ENCODE measurements at places on chromosomes 11 and 22.

- no peak for DNase-seq
Observed at GRCh38 chr11:117715801-117716200, 81.2 kb downstream of the DSCAML1 start.

- no peak for DNase-seq
Observed at GRCh38 chr22:23387827-23388516, 192.1 kb downstream of the IGLL1 start.

GRCh38 chr11:69313992-69314391 is 20.0 kb downstream of the MYEOV start:
- no peak for DNase-seq

DNA sequence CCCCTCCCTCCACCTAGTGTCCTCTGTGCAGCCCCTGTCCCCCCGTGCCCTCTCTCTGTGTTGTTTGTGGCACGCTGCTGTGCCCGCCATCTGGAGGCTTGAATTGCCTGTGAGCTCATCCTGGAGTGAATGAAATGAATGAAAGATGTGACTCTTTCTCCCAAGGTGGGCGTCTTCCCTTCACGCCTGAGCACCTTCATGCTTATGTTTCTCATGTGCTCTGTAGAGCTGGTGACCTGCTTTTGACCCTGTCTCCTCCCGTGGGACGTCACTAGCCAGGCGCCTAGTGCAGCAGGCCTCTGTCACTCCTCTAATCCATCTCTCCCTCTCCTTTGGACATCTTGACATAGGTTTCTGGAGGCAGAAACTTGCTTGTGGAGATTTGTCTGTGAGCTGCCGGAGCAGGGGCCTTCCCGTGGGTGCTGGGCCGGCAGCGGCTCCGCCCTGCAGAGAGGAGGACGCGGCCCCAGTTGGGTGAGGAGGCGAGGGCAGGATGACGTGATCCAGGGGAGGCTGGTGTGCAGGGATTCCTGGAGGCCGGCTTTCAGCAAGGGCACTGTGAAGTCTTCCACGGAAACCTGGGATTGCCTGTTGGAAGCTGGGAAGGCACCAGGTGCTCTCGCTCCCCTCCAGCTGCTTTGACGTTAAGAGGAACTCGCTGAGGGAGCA is 40.6 kb downstream of the MUC6 start:
- no peak for DNase-seq

GRCh38 chr11:26782220-26782965 is 60.5 kb upstream of the SLC5A12 start:
- DNase-seq = no peak

- no peak for DNase-seq
Observed at GRCh38 chr11:131217313-131218310, 152.8 kb upstream of the NTM start.

DNA sequence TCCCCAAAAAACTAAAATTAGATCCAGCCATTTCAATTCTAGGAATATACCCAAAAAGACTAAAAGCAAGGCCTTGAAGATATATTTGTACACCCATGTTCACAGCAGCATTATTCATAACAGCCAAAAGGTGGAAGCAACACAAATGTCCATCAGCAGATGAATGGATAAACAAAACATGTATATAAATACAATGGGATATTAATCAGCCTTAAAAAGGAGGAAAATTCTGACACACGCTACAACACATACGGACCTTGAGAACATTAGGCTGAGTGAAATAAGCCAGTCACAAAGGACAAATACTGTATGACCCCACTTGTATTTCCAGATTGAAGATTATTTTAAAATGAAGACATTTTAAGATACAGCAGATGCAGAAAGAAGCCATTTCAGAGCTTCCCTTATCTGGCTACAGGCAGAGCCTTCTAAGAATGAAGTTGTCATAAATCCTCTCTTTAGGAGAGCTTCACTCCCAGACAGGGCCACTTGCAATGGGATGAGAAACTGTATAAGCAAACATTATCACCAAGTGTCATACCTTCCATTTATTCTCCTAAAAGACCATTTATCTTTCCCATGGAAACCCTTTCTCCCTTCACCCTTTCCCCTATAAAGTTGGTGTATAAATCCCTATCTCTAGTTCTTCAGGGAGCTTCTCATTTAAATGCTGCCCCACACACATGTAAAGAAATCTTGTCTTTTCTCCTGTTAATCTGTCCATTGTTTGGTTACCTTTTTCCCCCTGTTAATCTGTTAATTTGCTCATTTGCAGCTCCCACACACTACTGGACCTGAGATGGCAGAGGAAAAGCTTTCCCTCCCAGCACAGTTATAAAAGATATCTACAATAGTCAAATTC is 19.3 kb upstream of the TOP3B start:
- no peak for DNase-seq

GRCh38 chr11:114953039-114953438 is 274.7 kb downstream of the NXPE2 start:
- no peak for DNase-seq

DNA sequence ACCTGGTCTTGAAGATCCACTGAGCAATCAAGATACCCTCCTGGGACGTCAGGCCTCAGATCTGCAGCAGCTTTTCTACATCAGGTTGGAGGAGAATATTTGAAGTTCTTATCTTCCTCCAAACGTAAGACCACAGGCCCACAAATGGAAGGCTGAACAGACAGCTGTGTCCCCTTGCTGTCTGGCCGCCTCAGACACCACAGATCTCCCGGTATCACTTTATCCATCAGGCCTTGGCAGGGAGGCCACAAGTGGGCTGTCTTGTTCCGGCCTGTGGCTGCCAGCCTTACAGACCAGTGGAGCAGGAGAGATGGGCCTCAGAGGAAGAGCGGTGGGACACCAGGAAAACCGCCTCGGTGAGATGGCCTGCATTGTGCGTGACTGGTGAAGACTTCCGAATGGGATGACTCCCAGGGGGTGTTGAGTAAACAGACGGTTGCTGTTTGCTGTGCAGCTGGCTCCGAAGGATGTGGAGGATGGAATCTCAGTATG is 15.9 kb downstream of the UBASH3B start:
- no peak for DNase-seq

DNA sequence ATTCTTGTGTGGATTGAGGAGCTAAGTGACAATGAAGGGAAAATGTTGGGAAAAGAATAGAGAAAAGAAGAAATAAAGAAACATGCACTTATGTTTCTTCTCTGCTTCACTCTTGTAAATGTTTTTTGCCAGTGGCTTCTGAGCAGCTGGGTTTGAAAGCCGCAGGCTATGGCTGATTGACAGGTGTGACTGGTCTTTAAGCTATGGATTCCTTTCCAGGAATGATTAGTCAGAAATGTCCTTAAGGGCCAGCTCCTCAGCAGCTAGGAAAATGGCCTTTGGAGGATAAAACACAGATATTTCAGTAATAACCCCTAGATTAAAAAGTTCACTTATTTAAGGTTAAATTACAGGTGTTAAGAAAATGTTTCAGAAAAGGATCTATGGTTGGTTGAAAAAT is 6.5 kb upstream of the USP28 start:
- no peak for DNase-seq

GRCh38 chr11:111439901-111440300 is 60.8 kb upstream of the POU2AF1 start:
- no peak for DNase-seq

DNA sequence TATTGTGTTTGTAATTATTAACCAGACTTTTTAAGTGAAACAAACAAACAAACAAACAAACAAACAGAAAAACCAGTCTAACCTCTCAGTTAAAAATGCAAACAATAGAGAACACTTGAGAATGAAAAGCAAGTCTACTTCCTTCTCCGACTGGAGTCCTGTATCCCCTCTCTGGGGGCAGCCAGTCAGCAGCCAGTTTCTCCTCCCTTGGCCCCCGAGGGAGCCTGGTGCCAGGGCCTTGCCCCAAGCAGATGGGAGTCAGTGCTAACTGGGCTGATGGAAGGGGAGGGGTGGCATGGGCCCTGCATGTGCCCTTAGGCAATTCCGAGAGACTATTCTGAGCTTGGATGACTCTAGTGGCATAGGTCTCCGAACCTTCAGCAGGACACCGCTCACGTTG is 137.2 kb downstream of the GRIK4 start:
- DNase-seq = no peak

DNA sequence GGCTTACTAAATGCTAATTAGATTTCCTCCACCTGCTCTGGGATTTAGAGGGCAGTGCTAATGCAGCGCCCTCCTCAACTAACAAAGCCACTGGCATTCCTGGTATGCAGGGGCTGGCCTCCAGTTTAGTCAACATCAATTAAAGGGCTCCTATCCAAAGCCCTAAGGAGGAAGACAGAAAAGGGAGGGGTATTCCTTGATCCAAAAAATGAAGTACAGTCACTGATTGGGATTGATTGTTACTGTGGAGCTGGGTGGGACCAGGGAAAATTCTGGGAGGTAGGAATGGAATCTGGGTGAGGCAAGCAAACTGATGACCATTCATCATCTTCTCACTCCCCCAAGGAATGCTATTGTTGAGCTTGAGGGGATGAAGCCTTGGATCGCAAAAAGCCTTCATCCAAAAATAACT is 52.2 kb downstream of the GAB2 start:
- DNase-seq = no peak

DNA sequence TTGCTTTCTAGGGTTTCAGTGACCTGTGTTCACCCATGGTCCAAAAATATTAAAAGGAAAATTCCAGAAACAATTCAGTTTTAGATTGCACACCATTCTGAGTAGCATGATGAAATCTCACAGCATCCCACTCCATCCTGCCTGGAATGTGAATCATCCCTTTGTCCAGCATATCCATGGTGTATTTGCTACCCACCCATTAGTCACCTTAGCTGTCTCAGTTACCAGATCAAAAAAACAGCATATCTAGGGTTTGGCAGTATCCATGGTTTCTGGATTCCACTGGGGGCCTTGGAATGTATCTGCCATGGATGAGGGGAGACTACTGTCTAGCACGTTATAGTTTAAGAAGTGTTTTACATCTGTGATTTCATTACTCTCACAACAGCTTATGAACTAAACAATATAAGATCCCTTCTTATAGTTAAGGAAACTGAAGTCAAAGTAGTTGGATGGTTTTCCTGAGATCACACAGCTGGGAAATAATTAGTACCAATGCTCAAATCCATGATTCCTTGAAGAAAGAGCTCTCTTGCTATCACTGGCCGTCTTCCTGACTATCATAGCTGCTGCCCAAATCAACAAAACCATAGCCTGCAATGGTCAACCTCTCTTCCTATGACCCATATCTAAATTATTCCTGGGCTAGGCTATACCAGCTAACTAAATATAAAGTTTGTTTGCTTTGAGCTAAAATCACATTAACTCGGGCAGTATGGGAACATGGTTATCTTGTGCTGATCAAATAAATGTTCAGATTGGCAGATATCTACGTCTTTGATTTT is 122.6 kb downstream of the MICAL2 start:
- DNase-seq = no peak

DNA sequence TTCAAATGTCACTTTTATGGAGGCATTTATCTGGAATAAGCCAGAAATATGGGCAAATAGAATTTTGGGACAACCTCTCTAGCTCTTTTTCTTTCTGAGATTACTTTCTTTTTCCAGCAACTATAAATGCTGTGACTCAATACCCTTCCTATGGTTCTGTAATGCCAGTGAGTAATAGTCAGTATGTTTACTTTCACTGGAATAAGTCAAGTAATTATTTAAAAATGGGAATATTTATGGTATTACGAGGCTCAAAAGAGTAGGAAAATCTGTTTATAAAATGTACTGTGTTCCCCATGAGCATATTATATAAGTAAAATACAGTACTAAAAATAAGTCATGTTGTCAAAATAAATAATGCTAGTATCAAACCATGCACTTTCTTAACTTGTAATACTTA is 750.5 kb downstream of the LUZP2 start:
- DNase-seq = no peak

GRCh38 chr11:119671051-119671450 is 57.9 kb downstream of the NECTIN1 start:
- no peak for DNase-seq

DNA sequence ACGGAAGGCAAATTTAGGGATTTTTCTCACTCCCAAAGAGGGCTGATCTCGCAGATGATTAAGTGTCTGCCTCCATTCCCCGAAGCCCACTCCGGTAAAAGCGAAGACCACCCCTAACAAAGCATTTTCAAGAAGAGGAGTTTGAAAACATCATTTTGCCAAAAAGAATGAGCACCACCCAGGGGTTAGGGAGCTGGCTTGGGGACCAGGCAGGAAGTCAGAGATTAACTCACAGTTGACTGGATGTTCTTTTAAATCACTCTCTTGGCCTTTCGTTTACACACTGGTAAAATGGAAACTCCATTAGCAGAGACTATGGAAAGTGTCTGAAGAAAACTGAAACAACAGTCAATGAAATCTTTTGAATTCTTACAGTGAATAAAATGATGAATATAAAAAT is 7.9 kb upstream of the TRIM44 start:
- no peak for DNase-seq

GRCh38 chr11:111414936-111415335 is 35.9 kb upstream of the POU2AF1 start:
- no peak for DNase-seq

- no peak for DNase-seq
Observed at GRCh38 chr22:33874206-33874605, 46.1 kb downstream of the LARGE1 start.

GRCh38 chr11:122383186-122383585 is 267.2 kb upstream of the BLID start:
- no peak for DNase-seq

- DNase-seq = no peak
Observed at GRCh38 chr11:135019899-135020298, 607.9 kb upstream of the B3GAT1 start.

DNA sequence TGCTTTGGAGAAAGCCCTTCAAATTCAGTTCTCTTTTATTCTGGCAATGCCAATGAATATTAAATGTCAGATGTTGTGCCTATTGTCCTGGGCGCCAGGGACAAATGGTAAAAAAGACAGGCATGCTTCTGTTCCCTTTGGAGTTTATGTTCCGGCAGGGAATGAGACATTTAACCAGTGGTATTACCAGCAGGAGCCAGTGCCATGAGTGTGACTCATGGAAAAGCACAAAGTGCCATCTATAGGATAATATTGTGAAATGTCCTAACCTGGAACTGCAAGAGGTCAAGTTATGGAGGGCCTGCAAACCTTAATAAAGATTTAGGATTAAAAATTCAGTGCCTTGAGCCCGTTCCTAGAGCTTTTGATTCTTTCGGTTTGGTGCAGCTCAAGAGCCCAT is 39.5 kb downstream of the REXO2 start:
- DNase-seq = no peak

Data from activated CD8-positive, alpha-beta T cell treated with anti-CD3 and anti-CD28 coated beads, Interleukin-2, amount 10 ng/mL, durations not matched to agents 7 days and 5 days (primary cell).